ENCODE measurements at places on chromosomes 2 and 18. TPM values are rescaled to one million over a fixed set of nuclear protein-coding genes. Genes with fewer than 3 reads are reported as not detected.

GRCh38 chr2:112995346-112995920 is 9.8 kb upstream of the IL36A start:
- no peak overlapping the region for H3K27ac ChIP-seq
- no peaks in the 10 kb centered on the region for H3K36me3 ChIP-seq
- no peak for DNase-seq
- H3K27me3 ChIP-seq: no peaks in the 10 kb centered on the region

Gene SNRNP27
- 73.3 TPM for total RNA-seq

Gene MYO1B
- total RNA-seq: 14.7 TPM

Gene ICA1L
- 8.9 TPM for total RNA-seq
